ENCODE measurements at places on chromosomes 3 and 15.

DNA sequence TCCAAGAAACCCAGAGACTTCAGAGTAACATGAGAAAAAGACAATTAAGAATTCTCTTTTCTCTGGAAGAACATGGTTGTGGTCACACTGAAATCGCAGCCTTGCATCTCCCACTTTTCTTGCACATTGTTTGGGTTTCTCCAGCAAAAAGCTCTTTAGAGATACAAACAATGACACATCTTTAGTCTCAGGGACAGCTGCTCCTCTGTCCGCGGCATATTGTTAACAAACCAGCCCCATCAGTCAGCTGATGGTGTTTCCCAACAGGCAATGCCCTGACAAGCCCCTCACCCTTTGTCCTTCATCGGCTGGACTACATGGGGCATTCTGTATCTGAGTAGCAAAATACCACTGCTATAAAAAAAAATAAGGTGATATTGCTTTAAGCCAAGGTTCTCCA is 53.4 kb downstream of the UMPS start:
- DNase-seq: no peak

- DNase-seq: no peak
These were observed 213.3 kb upstream of the TGFBR2 start for GRCh38 chr3:30393079-30393478.

DNA sequence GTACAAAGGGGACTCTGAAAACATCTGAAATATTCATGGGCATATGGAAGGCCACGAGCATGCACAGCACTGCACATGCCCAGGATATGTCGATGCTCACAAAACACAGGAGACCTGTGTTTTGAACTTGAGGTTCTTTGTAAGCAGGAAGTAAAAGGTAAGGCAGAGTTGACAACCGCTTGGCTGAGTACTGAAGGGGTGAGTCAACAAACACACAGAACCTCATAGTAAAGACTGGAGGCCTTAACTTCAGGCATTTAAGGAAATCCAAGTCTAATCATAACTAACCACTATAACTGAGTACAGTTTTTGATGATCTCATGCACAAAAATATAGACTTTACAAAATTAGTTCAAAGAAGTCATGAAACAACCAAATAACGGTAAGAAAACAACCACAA is 80.6 kb downstream of the MYO9A start:
- no peak for DNase-seq

- no peak for DNase-seq
These were observed 96.2 kb downstream of the ECT2 start for GRCh38 chr3:172846706-172847105.

DNA sequence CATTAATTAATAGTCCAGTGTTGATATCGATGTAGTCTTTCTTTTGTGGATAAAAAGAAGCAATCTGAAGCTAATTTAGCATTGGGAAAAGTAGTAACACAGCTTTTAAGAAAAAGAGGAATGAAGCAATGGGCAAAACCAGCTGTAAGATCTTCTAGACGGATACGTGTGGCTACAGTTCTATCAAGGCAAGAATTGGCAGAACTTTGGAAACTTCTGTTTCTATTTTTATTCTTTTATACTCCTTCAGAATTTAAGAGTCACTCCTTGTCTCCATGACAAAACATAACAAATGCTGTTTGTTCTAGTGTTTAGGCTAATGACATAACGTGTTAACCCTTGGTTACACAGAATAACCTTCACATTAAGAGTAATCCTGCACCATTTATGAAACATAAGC is 289.2 kb downstream of the ROBO2 start:
- no peak for DNase-seq

DNA sequence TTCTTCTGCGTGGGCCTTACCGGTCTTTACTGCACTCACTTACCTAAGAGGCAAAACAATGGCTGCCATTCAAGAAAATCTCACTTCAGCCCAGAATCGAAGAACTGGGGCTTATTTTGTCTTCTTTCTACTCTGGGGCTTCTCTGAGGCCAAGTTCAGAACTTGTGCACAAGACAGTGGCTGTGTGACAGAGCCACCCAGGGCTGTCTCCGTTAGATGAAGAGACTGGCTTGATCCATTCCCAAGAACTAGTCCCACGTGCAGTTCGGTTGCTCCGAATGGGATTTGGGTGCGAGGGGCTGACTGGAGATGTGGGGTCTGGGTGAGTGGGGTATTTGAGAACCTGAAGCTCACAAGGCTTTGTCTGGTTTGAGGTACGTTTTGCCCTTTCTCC is 795 bp upstream of the TCF12 start:
- DNase-seq: no peak

DNA sequence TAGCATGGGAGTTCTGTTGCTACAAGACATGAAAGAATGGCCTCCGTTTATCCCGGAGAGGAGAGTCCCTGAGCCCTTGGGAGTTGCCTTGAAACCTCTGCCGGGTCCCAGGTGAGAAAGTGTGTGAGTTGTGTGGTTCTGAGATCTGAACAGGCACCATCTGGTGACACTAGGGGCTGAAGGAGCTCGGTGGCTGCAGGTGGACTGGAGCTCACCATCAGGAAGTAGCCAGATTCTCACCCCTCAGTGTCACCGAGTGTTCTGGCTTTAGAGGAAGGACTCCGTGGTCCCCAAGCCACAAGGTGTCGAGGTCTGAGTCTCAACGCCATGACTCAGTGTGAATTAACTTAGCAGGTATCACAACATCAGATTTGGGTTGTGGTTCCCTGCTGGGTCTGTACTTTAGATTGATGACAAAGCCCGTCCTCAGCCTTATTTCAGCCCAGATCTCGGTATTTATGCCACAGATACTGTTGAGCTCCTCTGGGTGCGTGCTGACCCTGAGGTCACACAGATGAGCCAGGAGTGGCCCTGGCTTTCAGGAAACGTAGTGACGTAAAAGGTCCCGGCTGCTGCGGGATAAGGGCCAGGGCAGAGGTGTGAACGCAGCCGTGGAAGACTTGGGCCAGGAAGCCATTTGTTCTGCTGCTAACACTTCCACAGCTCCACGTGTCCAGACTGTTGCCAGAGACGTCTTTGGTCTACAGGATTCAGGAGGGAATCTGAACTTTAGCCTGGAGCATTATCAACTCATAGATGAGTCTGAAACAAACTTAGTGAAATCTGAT is 54.4 kb downstream of the PGPEP1L start:
- DNase-seq: no peak

DNA sequence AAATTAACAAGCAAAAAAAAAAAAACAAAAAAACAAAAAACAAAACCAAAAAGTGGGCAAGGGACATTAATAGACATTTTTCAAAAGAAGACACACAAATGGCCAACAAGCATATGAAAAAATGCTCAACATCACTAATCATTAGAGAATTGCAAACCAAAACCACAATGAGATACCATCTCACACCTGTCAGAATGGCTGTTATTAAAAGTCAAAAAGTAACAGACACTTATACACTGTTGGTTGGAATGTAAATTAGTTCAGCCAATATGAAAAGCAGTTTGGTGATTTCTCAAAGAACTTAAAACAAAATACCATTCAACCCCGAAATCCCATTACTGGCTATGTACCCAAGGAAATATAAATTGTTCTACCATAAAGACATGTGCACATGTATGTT is 222.4 kb upstream of the CD96 start:
- DNase-seq: no peak

DNA sequence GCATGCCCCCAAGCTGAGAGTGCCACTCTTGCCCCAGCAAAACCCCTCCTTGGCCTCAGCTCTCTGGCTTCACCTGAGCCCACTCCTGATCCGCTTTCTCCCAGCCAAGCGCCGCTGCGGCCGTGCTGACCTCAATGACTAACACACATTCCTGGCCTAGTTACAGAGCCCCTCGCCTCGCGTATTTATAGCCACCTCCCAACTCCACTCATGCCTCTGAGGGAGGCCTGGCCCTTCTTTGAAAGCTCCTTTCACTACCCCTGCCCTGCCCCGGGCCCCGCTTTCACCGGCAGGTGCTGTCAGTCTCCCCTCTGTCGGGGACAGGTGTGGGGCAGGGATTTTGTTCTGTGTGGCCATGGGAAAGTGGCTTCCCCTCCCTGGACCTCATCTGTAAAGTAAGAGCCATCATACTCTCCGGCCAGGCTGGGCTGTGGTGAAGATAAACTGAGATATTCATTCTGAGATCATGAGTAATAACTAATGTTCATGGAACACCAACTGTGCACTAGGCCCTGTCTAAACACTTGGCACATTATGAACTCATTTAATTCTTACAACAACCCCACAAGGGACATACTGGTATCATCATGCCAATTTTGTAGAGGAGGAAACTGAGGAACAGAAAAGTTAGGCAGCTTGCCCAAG is 13.2 kb upstream of the ATP2B2 start:
- DNase-seq: no peak

DNA sequence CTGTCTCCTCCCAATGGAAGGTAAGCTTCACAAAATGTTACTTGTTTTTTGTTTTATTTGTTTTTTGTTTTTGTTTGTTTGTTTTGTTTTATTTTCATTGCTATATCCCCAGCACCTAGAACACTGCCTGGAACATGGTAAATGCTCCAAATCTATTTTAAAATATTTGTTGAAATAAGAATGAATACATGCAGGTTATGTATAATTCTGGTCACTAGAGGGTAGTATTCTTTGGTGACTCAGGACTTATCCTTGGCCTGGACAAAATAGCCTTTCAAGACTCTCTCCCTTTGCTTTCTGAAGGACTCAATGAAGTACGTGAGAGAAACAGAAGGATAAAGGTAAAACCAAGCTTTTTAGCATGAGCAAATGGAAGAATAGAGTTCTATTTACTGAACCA is 46.9 kb upstream of the PPP2R3A start:
- DNase-seq: no peak

DNA sequence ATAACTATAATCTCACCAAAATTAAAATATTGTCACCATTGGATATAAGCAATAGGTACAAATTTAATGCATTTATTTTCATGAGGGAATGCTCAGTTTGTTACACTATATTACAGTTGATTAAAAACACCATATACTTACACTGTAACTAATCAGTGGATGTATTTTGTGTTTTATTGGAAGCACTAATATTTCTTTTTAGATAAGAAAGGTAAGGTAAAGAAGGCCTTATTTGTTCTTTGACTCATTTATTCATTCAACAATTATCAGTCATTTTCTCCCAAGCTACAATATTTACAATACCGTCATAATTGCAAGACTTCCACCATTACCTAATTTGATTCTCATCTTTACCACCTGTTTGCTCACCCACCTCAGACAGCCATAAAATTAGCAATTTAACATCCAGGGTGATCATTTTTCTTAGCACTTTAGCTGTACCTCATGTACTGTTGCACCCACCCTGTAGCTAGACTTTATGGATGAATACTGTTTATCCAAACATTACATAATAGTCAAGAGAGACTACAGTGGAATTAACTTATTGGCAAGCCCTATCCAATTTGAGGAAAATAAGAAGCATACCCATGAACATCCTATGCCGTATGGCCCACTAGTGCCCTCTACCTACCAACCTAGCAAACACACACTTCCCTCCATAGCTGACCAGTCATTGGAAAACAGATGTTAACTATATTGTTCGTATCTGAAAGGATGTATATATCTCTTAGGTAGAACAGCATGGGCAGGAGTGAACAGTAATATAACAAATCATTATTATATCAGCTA is 229.6 kb downstream of the BBX start:
- no peak for DNase-seq

- peak; percentile 2 for DNase-seq
These were observed 262.0 kb upstream of the UMPS start for GRCh38 chr3:124467980-124468902.

DNA sequence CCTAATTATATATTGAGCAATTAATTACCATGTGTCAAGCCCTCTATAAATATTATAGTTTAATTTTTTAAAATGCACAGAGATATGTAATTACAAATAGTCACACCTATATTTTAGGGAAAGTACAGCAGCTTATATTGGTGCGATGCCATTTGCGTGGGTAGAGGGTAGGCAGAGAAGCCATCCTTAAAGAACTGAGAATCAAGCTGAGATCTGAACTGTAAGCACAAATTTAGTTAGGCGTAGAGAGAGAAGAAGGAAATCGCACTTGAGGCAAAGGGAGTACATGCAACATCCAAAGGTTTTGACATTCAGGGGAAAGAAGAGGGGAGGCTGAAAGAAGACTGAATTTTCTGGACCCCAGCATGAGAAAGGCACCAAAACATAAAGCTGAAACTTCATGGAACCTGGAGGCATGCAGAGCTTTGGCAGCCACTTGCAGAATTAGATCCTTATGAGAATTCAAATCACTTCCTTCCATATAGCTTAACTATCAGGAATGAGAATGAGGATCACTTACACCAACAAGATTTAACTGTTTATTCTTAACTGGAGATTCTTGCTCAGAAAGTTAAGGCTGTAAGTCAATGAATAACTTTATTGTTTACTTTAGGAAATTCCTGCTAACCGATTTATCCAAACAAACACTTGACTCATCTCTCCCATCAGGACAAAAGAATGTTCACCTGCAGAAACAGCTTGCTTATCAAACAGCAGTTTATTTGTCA is 114.3 kb downstream of the TGFBR2 start:
- DNase-seq: no peak

All from activated CD4-positive, alpha-beta T cell treated with anti-CD3 and anti-CD28 coated beads, Interleukin-2, amount 50 U/mL, for 1 hour (primary cell).